ENCODE measurements at places on chromosomes 3 and 15.
A peak's percentile ranks its signal among the peaks of the same experiment; 100 is the strongest.

DNA sequence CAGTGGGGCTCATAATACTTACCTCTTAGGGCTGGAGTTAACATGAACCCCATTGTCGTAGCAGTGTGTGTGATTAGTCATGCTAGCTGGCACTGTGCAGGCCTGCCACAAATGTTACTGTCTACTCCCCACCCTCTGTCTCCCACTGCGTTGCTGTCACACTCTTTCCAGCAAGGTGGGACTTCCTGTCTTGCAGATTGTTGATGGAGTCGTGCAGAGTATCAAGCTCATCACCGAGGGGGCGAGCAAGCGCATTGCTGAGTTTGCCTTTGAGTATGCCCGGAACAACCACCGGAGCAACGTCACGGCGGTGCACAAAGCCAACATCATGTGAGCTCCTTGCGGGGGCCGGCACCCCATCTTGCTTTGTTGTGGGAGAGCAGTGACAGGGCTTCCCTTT is 12.9 kb downstream of the IDH3A start:
- DNase-seq: peak; percentile 76

GRCh38 chr3:105906345-105906744 is 37.5 kb upstream of the CBLB start:
- no peak for DNase-seq

- DNase-seq: peak; percentile 12
Measured at GRCh38 chr15:58064980-58065444, 499 bp downstream of the ALDH1A2 start.

- DNase-seq: no peak
Measured at GRCh38 chr3:43144761-43145490, 39.0 kb upstream of the POMGNT2 start.

- DNase-seq: peak; percentile 78
Measured at GRCh38 chr3:60086811-60087210, 1037.0 kb upstream of the CFAP20DC start.

DNA sequence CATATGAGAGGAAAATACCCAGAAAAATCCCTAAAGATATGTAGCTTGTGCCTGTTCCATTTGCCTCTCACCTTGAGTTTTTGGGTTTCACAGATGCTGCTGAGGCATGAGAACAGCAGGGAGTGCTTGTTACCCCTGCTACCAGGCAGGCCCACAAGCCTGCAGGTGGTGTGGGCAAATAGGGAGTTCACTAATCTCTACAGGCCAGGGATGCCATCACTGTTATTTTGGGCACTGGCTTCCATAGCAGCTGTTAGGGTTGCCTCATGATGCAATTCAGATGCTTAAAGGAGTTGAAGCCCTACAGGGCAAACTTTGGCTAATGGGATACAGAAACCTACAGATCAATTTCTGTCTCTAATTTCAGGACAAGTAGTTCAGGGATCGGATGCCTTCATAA is 873.5 kb downstream of the OTOL1 start:
- DNase-seq: no peak

- DNase-seq: no peak
Measured at GRCh38 chr15:82128401-82129148, 82.8 kb upstream of the MEX3B start.

- no peak for DNase-seq
Measured at GRCh38 chr3:78900426-78900825, 867.4 kb downstream of the ROBO1 start.

- DNase-seq: peak; percentile 30
Measured at GRCh38 chr15:100595964-100596363, 6.0 kb downstream of the LINS1 start.

DNA sequence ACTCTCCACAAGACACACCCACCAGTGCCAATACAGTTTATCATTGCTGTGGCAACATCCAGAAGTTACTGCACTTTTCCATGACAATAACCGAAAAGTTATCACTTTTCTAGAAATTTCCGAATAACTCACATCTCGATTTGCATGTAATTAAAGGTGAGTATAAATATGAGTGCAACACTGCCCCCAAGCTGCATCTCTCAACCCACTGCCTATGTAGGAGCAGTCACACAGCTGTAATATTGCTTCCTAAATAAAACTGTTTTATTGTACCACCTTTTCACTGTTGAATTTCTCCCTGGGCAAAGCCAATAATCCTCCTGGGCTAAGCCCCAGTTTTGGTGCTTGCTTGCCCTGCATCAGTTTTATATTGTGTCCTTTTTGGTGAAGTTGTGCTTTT is 601.0 kb upstream of the EPHA6 start:
- DNase-seq: no peak

All from activated naive CD4-positive, alpha-beta T cell treated with anti-CD3 and anti-CD28 coated beads for 36 hours (primary cell).